ENCODE measurements at places on chromosomes 4 and X.

GRCh38 chrX:136159611-136160025 is 12.3 kb downstream of the FHL1 start:
- DNase-seq, result no peak

DNA sequence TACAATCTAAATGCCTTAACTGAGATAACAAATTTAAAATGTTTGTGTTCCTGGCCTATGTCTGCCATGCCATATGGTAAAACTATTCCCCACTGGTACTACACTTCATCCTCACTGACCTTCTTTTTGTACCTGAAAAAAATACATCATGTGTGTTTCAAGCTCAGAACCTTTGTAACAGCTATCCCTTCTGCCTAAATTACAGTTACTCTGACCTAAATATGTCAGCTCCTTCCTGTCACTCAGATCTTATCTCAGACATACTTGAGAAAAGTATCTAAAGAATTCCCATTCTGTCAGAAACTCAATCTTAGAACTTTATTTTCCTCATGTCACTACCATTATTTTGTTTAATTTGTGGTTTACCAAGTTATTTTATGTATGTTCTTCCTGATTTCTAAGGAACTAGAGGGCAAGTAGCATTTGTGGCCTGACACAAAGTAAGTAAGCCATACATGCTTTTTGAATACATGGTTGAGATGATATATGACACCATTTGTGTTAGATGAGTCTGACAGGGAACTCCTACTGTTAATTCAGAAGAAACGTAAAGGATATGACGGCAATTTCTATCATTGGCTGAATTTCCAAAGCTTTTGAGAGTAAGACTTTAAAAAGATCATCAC is 456.5 kb upstream of the NDST3 start:
- DNase-seq, result no peak

DNA sequence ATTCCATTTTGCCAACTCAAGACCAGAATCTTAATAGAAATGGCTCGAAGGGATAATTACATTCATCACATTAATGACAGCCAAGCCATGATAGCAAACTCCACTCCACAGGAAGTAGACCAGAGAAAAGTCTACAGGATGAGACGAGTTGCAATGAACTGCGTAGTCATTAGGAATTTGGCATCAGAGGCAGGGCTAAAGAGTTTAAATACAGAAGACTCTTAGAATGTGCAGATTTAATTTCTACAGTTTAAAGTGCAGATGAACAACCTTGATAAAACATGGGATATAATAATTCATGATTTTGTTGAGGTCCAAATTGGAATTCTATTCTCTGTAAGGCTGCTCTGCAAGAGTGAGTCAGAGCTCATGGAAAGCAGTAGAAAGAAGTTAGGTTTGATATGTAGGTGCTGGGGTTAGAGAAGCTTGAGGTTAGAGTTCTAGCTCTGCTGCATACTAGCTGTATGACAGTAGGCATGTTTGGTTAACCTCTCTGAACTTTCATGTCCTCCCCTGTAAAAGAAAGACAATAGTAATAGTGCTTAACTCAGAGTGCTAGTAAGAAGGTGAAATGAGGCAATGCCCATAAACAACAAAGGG is 32.2 kb downstream of the LNX1 start:
- DNase-seq, result no peak

GRCh38 chr4:142369141-142369540 is 477.0 kb downstream of the INPP4B start:
- no peak for DNase-seq

DNA sequence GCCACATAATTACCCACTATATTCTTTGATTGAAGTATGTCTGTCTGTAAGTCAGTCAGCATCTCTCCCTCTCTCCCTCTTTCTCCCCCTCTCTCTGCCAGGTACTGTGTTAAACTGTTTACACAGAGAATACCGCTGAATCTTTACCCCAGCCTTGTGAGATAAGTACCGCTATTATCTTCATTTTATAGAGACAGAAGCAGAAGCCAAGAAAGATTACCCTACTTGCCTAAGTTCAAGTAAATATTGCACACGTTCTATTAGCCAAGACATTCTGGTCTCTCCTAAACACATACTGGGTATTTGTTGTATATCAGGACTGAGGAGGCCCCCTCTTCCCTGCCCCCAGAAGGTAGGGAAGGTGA is 695 bp upstream of the GPR101 start:
- DNase-seq, result no peak

DNA sequence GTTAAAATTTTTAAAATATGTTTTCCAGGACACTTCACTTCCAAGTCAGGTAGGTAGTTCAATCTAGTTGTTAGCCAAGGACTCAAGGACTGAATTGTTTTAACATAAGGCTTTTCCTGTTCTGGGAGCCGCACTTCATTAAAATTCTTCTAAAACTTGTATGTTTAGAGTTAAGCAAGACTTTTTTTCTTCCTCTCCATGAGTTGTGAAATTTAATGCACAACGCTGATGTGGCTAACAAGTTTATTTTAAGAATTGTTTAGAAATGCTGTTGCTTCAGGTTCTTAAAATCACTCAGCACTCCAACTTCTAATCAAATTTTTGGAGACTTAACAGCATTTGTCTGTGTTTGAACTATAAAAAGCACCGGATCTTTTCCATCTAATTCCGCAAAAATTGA is 49.7 kb downstream of the XIAP start:
- no peak for DNase-seq

DNA sequence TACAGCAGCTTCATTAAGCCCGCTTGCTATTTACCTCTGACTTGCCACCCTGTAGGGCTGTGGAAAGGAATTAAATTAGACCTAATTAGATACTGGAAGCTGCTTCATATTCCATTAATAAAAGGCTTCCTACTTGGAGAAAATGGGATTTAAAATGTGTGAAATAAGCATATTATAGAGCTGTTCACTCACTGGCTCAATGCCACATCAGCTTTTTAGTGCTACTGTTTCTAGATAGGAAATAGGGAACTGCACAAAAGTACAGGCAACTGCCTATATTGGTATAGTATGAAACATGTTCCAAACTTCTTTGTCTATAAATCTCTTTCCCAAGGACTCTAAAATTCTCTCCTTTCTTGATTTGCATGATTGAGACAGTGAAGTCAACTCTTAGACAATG is 407.9 kb upstream of the AADAT start:
- DNase-seq, result no peak

DNA sequence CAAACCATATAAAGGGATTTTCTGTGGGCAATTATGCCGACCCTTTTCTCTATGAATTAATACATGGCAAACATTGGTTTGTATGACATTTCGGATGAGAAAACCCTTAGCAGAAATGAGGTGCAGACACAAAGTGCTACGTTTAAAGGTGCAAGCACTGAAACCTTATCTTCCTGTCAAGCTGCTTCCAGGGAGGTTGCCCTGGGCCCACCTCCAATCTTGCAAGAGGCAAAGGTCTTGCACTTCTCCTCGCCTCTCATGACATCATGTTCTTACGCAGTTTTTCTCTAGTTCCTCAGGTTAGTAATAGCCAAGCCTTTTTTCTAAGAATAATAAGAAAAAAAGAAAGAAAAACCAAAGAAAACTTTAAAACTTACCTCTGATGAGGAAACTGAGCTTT is 220.1 kb downstream of the DHX15 start:
- no peak for DNase-seq

DNA sequence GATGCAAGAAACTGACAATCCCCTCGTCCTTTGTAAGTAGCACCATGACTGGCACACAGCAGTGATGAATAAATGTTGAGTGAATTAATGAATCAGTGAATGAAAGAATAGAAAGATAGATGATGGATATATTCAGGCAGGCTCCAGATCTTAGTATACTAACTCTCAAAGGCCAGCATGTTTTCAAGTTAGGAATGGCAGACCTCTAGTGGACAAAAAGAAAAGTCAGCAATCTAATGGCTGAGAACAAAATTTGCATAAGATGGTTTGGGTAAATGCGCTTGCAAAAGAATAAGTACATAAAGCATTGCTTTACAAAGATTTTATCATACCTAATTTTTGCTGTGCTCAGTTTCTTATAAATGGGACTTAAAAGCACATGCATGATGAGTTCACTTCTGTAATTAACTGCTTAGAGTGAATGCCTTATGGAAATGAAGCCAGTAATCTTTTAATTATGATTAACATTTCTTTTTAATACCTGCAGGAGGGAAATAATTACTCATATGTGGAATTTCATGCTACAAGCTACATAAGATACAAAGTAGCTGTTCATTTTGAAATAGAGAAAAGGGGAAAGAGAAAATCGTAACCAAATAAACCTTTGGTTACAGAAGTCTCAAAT is 126.9 kb upstream of the GPRIN3 start:
- DNase-seq, result no peak

DNA sequence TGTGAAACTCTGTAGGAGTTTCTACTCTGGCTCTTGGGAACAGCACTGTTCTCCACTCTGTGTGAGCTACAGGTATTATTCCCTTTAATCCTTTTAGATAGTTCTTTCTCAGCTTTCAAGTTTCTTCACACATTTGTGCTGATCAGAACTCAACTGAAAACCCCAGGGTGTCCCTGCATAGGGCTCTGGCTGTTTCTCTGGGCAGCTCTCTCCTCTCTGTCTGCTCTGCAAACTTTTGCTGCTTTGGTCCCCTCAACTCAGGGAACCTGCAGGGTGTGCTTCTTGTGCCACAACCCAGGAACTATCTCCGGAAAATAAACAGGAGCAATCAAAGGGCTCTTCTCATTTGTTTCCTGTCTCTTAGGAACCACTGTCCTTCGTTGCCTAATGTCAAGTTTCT is 196.6 kb upstream of the GABRA2 start:
- no peak for DNase-seq

GRCh38 chrX:51395810-51396728 is 63.4 kb downstream of the NUDT10 start:
- peak; percentile 68 for DNase-seq

GRCh38 chr4:130092187-130093015 is 996.4 kb downstream of the C4orf33 start:
- DNase-seq, result no peak

DNA sequence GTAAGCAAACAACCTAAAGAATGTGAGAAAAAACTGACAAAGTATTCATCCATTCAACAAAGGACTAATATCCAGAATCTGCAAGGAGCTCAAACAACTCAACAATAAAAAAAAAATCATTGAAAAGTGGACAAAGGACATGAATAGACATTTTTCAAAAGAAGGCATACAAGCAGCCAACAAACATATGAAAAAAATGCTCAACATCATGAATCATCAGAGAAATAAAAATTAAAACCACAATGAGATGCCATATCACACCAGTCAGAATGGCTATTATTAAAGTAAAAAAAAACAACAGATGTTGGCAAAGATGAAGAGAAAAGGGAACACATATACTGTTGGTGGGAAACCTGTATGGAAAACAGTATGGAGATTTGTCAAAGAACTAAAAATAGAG is 120.7 kb upstream of the ADGRL3 start:
- no peak for DNase-seq

DNA sequence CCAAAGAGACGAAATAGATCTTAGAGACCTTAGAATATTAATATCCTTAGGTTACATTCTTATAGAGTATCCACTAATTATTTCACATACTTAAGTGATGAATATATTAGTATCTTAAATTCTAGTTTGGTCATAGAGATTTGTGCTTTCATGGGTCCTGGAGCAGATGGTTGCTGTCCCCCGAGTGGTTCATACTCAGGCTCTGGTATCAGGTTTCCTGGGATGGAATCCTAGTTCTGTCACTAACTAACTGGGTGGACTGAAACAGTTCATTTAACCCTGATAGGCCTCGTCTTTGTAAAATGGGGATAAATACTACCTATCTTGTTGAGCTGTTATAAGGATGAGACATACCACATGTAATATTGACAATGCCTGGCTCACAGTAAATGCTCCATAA is 264.6 kb downstream of the TENM3 start:
- DNase-seq, result no peak

DNA sequence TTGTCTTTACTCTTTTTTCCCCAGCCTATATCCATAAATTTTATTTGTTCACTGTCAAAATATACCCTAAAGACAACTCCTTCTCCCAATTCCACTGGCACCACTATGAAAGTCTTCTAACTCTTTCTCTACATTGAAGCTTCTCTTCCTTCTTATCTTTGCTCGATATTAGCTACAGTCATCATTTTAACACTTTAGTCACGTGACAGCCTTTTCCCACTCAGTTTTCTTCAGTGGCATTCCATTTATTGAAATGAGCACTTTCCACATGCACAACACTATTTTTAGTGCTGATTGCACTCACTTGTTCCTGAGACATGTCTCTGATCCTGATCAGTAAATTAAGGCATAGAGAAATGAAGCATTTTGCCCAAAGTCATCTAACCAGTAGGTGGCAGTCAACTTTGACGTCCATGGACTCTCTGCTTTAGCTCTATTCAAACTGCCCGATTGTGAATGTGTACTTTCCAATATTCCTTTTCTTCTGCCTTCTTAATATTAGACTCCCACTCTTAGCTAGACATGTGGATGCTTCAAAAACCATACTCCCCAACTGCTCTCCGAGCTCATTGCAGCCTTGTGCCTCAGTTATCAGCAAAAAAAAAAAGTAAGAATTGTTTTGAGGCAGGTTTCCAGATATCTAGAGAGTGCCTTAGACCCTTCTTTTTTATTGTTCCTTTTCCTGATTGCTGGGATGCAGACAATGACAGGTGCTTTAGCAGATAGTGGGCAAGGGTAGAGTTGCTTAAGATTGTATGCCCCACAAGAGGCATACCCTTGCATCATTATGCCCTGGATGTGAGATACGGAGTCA is 394.4 kb upstream of the ADGRL3 start:
- DNase-seq, result no peak

DNA sequence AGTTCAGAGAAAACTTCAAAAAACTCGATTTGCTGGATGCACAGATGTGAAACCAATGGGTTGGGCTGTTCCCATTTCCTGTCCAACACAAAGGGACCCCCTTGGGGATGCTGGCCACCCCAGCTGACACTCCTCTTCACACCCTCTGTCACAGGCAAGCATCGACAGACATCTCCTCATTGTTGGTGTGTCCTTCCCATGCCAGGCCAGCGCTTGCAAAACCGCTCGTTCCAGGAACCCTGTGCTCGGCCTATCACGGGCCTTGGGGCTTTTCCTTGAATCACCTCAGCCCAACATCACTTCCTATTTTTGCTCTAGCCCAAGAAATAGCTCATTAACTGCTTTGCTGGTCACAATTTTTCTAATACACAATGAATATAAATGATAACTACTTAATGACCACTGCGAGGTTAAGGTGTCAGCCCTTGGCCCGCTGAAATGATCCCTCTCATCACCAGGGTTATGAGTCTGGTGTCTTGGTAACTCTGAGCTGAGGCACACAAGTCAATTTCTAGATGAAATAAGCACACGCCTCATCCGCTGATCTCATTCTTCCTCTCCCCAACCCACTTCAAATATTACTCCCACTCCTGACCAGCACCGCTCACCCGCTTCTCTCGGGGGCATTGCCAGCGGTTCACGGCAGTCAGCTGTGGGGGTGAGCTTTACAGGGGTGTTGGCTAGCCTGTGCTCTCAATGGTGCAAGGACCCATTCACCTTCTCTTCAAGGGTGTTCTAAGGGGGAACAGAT is 32.3 kb downstream of the BCOR start:
- DNase-seq, result peak; percentile 37
